ENCODE measurements at places on chromosomes 2 and 18. TPM values are rescaled to one million over a fixed set of nuclear protein-coding genes. Genes with fewer than 3 reads are reported as not detected.

GRCh38 chr2:207469943-207470729, 59.6 kb upstream of the CREB1 start:
- no peak for DNase-seq

DNA sequence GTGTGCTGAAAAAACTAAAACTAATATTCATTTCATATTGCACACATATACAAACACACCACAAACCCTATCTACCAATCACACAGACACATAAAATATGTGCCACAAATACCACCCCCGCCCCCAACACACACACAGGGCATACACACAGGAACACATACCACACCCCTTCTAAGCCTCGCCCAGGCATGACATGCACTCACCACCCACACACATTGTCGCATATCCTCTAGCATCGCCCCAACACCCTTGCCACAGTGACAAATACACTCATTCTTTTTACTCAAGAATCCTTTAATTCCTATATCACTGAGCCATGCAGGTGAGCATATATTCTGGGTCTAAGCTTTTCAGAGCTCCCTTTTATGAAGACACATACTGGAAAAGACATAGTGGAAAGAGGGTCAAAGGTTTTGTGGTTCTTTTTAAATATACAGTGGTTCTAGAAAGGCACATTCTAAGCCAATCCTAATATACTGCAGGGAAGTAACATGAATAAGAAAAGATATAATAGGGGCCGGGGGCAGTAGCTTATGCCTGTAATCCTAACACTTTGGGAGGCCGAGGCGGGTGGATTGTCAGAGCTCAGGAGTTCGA, 24.5 kb upstream of the LCLAT1 start:
- no peak for DNase-seq

- no peak for DNase-seq
Observed at GRCh38 chr2:172865422-172865821, 129.8 kb downstream of the RAPGEF4 start.

The VAMP5 gene
- 31.7 TPM for total RNA-seq

The TP53I3 gene
- 8.0 TPM for total RNA-seq
